ENCODE measurements at places on chromosomes 6 and 20.

GRCh38 chr6:106119546-106119945, 33.4 kb downstream of the PRDM1 start:
- DNase-seq: no peak

- no peak for DNase-seq
These were observed 161.5 kb downstream of the MRPL14 start for GRCh38 chr6:43965628-43966373.

GRCh38 chr20:63438121-63438520, 34.3 kb downstream of the KCNQ2 start:
- no peak for DNase-seq

- DNase-seq: no peak
These were observed 16.3 kb downstream of the RPRD1B start for GRCh38 chr20:38049800-38050199.

GRCh38 chr6:118344014-118344670, 204.0 kb upstream of the PLN start:
- DNase-seq: no peak

- DNase-seq: no peak
These were observed 254.5 kb downstream of the TMEM242 start for GRCh38 chr6:157068691-157069324.

- no peak for DNase-seq
These were observed 43.5 kb upstream of the PLN start for GRCh38 chr6:118504611-118505010.

- DNase-seq: no peak
These were observed 80.3 kb downstream of the ASXL1 start for GRCh38 chr20:32438331-32438858.

DNA sequence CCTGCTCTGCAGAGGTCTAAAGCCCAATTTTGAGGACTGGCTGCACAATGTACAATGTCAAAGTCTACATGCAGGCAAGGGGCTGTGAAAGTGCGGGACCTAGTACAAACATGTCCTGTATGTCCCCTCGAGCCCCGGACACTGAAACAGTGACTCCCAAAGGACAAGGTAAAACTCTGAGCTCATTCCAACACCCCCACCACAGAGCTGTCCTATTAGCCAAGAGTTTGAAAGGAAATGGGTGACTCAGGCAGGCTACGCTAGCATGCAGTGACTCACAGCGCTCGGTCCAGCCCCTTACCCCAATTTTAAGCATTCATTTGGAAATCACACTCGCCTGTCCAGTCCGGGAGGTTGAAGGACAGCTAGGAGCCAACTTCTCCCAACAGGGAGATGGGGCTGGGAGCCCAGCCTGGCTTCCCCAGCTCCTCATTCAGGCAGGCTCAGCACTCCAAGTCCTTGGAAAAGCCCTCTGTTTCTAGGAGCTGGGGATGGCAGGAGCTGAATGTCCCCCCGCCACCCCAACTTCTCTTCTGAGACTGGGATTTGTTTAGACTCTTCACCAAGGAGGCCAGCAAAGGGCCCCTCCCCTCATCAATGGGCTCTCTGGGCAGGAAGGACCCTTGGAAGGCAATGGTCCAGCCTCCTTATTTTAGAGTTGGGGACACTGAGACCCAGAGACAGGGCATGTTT, 3.9 kb downstream of the SDC4 start:
- DNase-seq: no peak

- no peak for DNase-seq
These were observed 570.1 kb downstream of the DHX35 start for GRCh38 chr20:39532205-39532604.

DNA sequence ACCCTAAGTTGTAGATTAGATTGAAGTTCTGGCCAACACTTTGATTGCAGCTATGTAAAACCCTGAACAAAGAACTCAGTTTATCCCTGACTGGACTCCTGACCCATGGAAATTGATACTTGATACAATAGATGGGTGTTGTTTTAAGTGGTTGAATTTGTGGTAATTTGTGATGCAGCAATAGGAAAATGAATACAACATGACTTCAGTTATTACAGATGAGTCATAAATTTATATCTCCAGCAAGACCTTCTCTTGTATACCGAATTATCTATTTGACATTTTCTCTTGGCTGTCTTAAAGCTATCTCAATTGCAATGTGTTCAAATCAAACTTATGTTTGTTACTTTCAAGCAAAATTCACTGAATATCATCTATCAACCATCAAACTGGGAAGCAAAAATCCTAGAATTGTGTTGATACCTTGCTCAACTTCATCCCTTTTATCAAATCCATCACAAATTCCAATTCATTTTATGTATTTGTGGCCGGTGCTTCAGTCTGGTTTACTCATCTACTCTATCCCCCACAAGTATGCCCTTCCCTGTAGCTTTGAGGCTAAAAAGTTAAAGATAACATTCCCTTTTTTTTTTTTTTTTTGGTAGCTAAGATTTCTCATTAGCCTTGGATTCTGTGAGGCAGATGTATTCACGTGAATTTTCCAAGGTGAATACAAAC, 129.4 kb upstream of the CENPW start:
- DNase-seq: no peak

- no peak for DNase-seq
These were observed 2.6 kb upstream of the WFDC8 start for GRCh38 chr20:45581702-45582101.

GRCh38 chr20:30499123-30499522, 758.3 kb upstream of the DEFB115 start:
- DNase-seq: no peak

- no peak for DNase-seq
These were observed 80.5 kb upstream of the TPD52L1 start for GRCh38 chr6:125073071-125073470.

GRCh38 chr6:169789146-169789943, 37.9 kb downstream of the ERMARD start:
- DNase-seq: no peak

DNA sequence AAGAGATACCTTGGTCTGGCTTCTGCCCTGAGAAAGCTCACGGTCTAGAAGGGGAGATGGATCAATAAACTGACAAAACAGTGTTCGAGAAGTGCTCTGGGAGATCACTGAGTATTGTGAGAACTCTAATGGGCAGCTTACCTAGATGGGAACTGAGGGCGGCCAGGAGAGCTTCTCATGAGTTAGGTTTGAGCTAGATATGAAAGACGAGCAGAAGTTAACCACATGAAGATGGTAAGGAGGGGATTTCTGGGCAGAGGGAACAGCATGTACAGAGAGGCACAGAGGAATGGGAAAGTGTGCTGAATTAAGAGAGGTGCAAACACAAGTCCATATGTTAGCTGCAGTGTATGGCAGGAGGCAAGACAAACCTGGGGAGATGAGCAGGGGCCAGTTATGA, 11.9 kb downstream of the ZFAND3 start:
- DNase-seq: no peak

DNA sequence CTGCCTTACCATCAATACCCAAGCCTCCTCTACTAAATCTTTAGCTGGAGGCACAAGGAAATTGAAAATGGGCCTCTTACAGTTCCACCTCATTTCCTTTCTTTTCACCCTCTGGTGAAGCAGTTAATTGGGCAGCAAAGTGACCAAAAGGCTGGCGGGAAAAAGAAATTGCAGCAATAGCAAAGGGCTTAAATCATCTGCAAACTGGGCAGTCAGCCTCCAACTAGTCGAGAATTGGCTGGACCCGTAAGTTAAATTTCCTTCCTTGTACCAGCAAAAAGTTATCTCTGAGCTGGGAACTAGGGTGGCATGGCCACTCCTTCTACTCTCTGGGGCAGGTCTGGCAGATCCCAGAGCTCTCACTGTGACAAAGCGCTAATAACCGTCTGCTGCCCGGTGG, 33.5 kb downstream of the GHRH start:
- no peak for DNase-seq

GRCh38 chr6:122620428-122620827, 10.2 kb downstream of the PKIB start:
- no peak for DNase-seq

- DNase-seq: peak; percentile 19
These were observed 155.4 kb downstream of the MCHR2 start for GRCh38 chr6:99838607-99839006.

- DNase-seq: no peak
These were observed 137.3 kb downstream of the STXBP5 start for GRCh38 chr6:147341486-147341885.

DNA sequence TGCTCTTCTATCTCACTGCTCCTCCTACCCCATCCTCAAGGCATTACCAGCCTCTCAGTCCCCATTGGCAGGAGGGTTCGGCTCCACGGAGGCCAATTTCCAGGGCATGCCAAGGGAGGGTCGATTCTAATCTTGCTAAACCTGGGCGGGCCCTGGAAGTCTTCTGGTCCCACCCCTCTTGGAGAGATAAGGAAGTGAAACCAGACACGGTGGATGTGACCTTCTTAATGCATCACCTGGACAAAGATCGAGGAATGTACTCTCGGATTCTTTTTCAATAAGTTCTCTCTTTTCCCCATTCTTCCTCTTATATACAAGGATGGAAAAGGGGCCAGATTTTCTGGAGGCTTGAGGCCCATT, 112.2 kb upstream of the ARMC2 start:
- DNase-seq: no peak

- DNase-seq: no peak
These were observed 8.5 kb upstream of the PTCRA start for GRCh38 chr6:42907336-42907735.

GRCh38 chr6:47059216-47059885, 17.2 kb upstream of the ADGRF1 start:
- no peak for DNase-seq

GRCh38 chr6:5053038-5053437, 32.1 kb upstream of the PPP1R3G start:
- DNase-seq: no peak

DNA sequence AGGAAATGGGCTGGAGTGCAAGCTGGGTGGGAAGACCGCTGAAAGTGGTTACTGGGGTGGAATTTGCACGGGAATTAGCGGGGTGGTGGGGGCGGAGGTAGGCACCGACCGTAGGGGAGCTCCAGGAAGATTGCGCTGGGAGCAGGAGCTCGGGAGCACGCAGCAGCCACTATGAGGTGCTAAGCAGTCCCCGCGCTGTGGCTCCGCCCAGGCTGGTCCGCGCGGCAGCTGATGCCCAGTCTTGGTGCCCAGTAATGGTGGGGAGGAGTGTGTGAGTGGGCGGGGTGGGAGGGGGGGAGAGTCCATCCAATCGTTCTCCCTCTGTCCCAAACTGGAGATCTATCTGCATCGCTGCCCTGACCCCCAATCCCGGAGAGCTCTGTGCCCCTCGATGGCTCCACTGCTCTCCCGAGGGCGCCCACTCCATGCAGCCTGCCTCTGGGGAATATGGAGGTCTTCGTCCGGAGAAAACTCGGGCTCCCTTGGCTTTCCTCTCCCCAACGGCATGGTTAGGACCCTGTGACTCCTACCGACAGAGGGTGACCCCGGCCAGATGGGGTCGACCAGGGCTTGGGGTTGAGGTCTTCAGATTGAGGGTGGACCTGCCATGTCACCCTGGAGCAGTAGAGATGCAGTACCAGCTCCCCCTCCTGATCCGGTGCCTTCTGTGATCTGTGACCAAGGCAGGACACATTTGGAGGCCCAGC, 5.3 kb downstream of the TP53TG5 start:
- DNase-seq: peak; percentile 38

- DNase-seq: no peak
These were observed 72.2 kb downstream of the CNBD2 start for GRCh38 chr20:36040571-36040970.

- no peak for DNase-seq
These were observed 17.3 kb downstream of the TUBB2B start for GRCh38 chr6:3210024-3210610.

DNA sequence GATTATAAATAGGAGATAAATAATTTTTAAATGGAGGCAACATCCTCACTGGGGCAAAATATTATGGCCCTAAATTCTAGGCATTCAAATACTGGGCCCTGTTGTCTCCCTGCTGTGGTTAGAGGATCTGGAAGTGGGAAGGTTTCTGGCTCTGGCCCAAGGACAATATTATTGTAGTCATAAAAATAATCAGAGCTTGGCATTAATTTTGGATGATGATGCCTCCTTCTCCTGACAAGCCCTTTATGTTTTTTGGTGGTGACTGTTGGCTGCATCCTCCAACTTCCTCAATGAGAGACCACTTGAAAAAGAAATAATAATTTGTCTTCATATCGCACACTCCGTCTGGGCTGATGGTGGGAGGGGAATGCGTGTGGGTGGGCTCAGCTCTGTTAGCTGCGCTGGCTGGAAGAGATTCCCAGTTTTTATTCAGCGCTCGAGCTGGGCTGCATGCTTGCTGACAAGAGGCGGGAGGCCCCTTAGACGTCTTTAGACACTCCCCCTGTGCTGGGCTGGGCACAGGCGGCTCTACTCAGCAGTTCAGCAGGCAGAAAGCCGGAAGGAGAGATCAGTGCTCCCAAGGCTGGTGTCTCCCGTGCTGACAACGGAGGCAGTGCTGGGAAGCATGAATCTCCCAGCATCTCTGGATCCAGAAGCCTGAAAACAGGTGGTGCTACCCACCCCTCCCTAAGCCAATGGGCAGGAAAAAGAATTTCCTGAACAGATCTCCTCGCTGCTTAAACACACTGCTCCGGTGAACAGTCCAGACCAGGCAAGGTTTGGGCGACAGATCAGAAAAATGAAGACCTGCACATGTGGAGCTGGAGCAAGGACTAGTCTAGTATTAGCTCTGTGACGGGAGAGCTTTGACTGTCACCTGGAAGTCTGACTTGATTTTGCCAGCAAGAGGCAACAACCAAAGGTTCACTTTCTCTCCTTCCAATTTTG, 97.7 kb downstream of the SYCP2 start:
- peak; percentile 58 for DNase-seq

GRCh38 chr6:45679631-45680030, 301.9 kb upstream of the SUPT3H start:
- no peak for DNase-seq

GRCh38 chr6:27617046-27617687, 144.3 kb upstream of the ZNF184 start:
- DNase-seq: peak; percentile 29

- peak; percentile 66 for DNase-seq
These were observed 79.0 kb downstream of the SYNJ2 start for GRCh38 chr6:158060455-158061360.

DNA sequence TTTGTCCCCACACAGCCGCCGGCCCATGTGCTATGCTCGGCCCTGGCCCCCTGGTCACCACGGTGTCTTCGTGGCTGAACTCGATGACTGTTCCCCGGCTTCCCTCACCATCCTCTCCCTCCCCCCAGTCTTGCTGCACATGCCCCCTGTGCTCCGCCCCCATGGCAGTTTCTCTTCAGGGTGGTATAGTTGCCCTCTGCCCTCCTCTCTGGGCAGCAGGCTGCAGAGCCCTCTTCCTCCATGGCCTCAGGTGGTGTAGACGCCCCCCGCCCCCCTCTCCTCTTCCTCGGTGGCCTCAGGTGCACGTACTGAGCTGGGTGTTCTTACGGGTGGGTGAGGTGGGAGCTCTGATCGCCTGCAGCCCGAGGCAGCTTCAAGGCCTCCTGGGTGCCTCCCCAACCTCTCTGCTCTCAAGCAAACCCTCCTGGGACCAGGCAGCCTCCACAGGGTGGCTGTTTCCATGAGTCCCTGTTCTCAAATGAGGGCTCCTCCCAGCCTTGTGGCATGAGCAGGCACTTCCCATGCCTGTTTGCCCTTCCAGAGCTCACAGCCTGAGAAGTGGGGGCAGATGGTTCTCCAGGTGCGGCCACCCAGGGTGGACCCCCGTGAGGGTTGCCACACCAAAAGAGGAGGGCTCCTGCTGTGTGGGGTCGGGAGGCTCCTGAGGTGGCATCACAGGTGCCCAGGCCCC, 24.8 kb downstream of the COL20A1 start:
- no peak for DNase-seq

- DNase-seq: no peak
These were observed 12.6 kb downstream of the AFDN start for GRCh38 chr6:167839343-167839742.

GRCh38 chr6:31888276-31889258, 8.9 kb downstream of the EHMT2 start:
- peak; percentile 86 for DNase-seq

- no peak for DNase-seq
These were observed 53.1 kb upstream of the EEF1E1 start for GRCh38 chr6:8155259-8156012.

- no peak for DNase-seq
These were observed 398.0 kb downstream of the RNGTT start for GRCh38 chr6:88565409-88565811.

Measured in iPS-NIHi11 (cell line).